Immature natural killer cell (primary cell): ENCODE measurements at places on chromosomes 2 and 18.

DNA sequence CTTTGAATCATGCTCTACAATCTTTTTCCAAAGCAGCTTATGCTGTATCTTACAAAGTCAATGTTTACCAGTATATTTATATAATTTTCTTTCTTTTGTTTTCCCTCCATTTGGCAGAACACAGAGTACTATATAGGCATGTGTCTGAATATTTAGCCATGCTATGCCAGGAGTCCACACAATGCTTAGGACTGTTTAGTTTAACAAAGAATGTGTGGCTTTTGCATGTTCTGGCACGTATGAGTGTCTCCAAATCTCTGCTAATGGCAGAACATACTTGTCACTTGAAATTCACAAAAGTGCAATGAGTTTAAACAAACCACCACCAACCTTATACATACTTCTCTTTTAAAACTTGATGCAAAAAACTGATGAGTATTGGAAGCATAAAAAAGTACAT, 268.0 kb downstream of the NR4A2 start:
- DNase-seq: no peak

- no peak for DNase-seq
These were observed 75.6 kb downstream of the MAP4K4 start for GRCh38 chr2:101773137-101773536.

GRCh38 chr2:81545626-81546025, 1241.1 kb upstream of the LRRTM1 start:
- DNase-seq: no peak

- DNase-seq: no peak
These were observed 69.9 kb upstream of the KLF7 start for GRCh38 chr2:207235621-207236020.

DNA sequence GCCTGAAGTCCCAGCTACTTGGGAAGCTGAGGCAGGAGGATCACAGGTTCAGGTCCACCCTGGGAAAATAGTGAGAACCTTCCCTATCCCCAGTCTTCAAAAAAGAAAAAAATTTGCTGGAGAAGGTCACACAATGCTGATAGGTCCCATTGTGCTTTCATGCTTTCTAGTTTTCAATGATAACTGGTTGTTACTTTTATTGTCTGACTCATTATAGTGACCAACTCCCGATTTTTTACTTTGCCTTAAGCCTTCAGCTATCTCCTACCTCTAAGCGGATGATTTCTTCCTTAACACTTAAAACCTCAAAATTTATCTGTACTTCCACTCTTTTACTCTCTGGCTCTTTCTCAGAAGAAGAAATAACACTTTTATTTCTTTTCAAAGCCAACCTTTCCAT, 17.3 kb downstream of the MSH2 start:
- DNase-seq: no peak

GRCh38 chr2:44277541-44277940, 2.3 kb downstream of the SLC3A1 start:
- no peak for DNase-seq

DNA sequence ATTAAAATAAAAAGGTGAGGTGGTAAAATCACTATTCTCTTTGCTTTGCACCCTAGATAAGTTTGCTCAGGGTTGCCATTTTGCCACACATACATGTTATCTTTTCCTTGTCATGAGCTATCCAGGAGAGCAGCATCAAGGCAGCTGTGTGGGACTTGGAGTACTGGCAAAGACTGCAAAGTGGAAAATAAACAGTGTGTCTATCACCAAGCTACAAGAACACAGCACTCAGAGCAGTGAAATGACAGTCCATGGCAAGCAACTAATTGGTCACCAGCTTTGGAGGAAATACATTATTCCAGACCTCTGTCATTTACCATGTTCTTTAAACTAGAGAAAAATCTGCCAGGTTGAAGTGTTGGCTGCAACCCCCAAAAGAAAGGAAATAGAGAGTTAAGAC, 687.8 kb upstream of the FANCL start:
- no peak for DNase-seq

DNA sequence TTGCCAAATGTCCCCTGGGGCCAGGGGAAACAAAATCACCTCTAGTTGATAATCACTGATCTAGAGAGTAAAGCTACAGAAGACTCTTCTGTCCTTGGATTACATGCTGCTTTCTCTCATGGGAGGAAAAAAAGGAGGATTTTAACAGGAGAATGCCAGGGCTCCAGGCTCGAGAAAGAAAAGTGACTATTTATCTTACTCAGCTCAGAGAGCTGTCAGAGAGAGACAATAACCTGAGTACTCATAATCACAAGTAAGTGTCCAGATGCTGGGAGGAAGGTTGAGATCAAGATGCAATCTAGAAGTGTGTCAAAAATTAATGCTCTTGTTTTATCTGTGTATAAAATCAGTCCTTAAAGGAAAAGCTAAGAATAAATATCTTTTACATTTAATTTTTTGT, 133.3 kb downstream of the PTRHD1 start:
- DNase-seq: no peak

GRCh38 chr18:25288340-25288938, 63.5 kb downstream of the ZNF521 start:
- no peak for DNase-seq

DNA sequence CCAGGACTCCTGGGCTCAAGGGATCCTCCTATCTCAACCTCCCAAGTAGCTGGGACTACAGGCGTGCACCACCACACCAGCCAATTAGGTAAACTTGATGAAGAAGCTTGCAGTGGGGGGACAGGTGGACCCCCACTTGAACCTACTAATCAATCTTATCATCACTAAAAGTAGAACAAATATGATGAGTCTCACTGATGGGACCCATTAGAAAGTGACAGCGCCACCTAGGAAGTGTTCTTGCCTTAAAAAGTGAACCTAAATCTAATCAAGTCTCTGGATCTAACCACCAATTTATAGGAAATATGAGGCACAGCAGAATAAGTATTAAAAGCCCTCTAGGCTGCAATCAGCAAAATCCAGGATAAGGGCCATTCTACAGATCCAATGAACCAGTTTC, 79.2 kb downstream of the BIN1 start:
- DNase-seq: no peak

GRCh38 chr2:147487286-147487977, 357.4 kb upstream of the ACVR2A start:
- DNase-seq: no peak

DNA sequence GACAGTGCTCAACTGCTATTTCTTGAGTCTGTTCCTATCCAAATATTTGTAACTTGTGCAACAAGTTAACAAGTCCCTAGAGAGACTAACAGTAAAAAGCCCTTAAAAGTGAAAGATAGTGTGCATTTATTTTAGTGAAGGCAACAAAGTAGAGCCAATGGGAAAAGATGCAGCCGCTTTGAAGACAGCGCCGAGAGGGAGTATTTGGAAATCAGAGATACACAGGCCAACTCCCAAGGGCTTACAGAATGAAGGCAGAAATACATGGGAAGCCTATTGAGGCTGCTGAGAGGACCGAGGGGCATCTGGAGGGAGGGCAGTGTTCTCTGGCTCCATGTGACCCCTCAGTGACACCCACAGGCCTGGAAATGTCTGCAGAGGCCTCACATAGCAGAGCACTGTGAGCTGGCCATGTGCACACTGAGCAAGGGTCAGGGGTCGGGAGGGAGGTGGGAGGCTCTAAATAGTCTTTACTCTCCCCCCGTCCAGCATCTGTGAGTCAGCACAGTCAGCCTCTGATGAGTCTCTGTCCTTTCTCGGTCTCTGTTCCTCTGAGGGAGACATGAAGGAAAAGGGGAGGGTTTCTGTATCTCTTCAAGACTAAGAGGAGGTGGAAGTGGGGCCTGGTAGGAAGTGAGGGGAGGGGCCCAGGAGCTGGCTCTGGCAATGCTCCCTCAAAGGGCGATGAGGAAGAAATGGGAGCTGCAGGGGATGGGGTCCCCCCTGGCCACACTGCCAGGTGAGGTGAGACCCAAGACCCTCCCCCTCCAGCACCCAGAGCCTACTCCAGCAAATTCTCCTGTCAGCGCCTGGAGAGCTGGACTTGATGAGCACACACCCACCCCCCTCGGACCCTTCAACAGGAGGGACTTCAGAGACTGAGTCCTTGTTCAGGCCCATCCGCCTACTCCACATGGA, 133.6 kb downstream of the SP3 start:
- no peak for DNase-seq

GRCh38 chr2:167353605-167354280, 465.5 kb downstream of the XIRP2 start:
- DNase-seq: no peak
